ENCODE measurements at places on chromosomes 3 and 15.

DNA sequence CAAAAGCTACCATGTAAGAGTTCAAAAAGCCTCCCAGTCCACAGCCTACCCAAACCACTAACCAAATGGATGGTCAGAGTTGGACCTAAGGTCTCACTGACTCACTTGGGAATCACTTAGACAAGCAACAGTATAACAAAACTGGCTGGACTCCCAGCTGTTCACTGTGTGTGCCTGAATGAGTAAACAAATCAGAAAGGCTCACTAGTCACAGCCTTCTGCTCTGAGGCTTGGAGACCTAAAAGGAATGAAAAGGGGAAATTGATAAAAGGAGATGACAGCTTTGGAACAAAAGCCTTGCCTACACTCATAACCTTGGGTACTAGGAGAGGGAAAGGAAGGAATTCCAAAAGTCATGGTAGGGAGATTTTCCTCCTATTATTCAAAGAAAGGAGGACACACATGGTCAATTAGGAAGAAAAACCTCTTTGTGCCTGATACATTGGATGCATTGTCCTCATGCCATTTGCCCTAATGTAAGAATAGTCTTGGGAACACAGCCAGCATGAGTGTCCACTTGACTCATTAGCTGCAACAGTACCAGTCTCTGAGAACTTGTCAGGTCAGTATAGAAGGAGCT lies 92.3 kb downstream of the FRMD5 start:
- DNase-seq, result no peak

DNA sequence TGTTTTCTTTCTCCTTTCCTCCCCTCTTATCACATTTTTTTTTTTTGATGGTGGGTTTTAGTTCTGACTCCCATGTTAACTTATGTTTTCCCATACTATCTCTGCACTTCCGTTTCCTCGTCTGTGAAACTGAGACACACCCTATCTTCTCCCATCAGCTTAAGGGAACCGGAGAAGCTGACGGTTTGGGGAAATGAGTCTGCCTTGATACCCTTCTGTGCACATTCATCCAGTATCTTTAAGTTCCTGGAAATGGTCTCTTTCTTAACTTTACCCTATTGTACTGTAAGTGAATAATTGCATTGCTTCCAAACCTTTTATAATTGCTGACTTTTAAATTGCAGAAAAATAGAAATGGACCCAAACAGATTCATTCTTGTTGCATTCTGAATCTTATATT lies 26.2 kb upstream of the CFAP161 start:
- DNase-seq, result no peak

DNA sequence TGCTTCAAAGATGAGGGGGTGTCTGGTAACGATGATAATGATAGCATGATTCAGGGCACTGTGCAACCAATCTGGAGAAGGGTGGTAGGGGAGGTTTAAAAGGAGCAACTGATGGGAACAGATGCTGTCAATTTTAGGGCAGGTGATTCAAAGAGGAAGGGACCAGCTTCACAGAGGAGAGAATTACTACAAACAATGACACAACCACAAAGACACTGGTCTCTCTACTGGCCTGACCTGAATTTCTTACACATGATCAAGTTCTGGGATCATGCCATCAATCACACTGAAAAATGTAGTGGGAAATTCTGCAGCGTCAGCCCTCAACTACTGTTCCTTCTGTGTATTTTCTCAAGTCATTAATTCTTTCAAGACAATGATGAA lies 2.6 kb upstream of the CDV3 start:
- DNase-seq, result no peak

GRCh38 chr3:182305881-182306665 lies 487.2 kb upstream of the ATP11B start:
- no peak for DNase-seq

- no peak for DNase-seq
Observed at GRCh38 chr3:126166009-126166408, 14.4 kb downstream of the ALDH1L1 start.

- no peak for DNase-seq
Observed at GRCh38 chr3:55061720-55062034, 133.8 kb upstream of the LRTM1 start.

GRCh38 chr3:175502155-175502554 lies 643.0 kb downstream of the NAALADL2 start:
- no peak for DNase-seq

GRCh38 chr3:14565868-14566588 lies 25.9 kb upstream of the GRIP2 start:
- DNase-seq, result no peak

- no peak for DNase-seq
Observed at GRCh38 chr3:75727985-75728384, 57.4 kb downstream of the ZNF717 start.

DNA sequence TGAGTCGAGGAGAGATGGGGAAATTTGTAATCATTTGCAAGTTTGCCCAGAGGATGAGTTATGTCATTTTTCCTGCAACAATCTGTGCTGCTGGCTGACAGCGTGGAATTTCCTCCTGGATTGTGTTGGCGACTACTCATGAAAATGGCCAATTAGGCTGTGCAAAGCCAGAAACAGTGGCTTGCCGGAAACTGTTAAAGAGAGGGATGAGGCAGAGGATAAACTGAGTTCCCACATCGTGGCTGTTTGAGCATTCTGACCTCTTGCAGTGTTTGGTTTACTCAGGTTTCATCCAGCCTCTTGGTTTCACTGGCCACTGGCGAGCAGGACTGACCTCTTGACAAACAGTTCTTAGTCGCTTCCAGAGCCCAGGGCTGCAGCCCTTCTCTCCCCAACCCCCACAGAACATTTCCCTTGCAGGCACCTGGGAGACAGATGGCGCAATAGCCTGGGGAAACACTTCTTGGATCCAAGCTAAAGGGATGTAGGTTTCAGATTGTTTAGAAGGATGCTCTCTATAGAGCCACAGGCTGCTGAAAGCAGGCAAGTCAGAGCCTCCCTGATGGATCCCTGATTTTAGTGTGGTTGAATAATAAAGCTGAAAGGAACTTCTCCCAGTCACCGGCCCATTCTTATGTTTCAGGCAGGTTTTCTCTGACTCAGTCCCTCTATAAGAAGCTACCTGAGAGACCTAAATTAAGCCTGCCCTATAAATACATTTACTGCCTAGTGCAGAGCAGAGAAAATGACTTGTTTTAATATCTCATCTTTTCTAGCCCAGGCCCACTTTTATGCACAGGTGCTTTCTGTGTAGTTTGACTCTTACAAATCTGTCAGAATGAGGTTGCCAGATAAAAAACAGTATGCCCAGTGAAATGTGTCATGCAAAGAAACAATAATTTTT lies 92.8 kb upstream of the UBE2E1 start:
- no peak for DNase-seq

- DNase-seq, result no peak
Observed at GRCh38 chr3:34111361-34111760, 312.9 kb downstream of the PDCD6IP start.

DNA sequence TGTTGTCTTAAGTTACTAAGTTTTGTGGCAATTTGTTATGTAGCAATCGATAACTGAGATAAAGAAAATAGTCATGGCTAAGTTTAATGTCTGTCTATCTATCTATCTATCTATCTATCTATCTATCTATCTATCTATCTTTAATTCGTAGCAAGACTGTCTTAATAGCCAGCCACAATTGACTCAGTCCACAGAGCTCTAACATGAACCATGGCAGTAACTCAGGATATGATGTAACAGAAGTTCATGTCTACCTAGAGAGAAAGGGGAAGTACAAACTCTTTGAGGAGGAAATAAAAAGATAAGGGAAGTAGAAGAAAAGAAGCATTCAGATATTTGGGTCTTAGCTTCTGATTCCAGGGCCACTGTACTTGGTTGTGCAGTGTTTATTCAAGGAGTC lies 61.5 kb upstream of the FNDC3B start:
- DNase-seq, result no peak

- no peak for DNase-seq
Observed at GRCh38 chr15:100694381-100695021, 92.1 kb downstream of the ASB7 start.

DNA sequence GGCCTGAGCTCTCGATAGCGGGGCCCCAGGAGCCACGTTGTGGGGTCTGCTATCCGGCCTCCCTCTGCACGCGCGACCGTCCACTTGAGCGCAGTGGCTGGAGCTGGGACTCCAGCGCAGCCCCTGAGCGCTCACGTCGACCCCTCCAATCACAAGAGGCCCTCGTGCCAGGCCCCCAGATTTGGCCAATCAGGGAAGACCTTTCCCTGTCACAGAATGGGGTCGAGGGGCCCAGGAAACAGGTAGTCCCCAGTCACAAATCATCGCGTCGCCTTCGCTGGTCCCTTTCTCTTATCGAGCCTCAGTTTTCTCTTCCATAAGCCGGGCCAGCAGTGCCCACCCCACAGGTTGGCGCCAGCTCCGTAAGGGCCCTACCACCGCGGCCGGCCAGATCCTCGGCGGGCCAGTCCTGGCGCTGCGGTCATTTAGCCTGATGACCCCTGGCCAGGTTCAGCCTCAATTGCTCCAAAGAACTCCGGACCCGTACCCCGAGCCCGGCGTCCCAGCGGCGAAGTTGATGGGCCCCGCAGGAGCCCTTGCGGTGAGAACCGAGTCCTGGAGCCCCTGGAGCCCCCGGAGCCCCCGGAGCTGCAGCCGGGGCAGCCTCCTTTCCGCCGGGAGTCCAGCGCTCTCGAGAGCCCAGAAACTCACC lies 435 bp downstream of the ALDH1L1 start:
- DNase-seq, result no peak

DNA sequence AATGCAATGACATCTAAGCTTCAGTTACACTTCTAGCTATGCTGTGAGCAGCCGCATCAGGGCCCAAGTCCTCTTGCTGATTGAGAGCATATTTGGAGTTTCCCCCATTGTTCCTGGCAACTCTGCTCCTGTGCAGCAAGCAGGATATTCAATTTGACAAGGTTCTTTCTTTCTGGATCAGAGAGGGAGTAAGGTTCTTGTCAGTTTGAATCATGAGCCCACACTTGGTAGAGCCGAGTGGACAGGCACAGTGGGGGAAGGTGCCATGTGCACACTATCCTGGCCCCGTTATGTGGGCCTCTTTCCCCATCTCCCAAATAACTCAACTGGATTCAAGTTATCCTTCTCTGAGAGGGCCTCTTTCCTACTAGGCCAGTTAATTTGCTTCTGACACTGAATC lies 385.4 kb downstream of the ZIC1 start:
- DNase-seq, result no peak

- DNase-seq, result no peak
Observed at GRCh38 chr15:40042791-40043320, 3.9 kb upstream of the SRP14 start.

DNA sequence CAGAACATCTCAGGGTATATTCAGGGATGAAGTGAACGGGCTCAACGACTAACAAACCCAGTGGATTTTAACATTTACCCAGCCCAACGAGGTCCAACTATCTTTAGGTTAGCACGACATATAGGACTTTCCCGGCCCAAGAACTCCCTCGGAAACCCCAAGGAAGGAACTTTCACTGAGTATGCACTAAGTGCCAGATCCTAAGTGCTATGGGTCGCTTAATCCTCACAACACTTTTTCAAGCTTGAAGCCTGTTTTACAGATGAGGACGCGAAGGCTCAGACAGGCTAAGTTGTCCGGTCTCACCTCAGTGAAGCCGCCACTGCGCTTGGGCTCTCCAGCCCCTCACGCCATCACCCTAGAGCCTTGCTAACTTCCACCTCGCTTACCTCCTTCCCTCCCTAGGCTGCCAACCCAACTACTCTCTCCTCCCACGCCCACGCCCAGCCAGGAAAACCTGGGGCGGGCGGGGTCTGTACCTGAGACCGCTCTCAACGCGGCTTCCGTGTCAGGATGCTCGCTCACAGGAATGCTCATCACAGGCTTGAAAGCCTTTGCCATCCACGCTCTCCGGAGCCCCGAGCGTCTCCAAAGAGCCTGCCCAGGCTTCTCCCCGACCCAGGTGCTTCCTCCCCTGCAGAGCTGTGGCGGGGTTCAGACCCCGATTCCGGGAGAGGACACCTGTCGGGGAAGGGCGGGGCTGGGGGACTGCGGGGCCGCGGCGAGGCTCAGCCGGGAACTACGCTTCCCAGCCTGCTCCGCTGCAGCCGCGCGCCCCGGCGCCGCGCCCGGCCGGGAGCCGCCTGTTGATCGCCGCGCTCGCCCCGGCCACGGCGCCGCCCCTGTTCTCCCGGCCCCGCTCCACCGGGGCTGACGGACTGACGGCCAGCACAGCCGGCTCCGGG lies at the start of gene TMOD2:
Gene TMOD2 (plus strand): TSS at position 806 of the 905 bp plus-strand sequence. CDS start 14,845 bp downstream, outside the sequence.
- peak; percentile 33 for DNase-seq

- DNase-seq, result no peak
Observed at GRCh38 chr15:90020021-90020735, 19.1 kb downstream of the ZNF710 start.

- DNase-seq, result no peak
Observed at GRCh38 chr3:151318313-151318712, 1.7 kb upstream of the GPR87 start.

GRCh38 chr3:141930801-141931200 lies 54.4 kb downstream of the ATP1B3 start:
- no peak for DNase-seq

DNA sequence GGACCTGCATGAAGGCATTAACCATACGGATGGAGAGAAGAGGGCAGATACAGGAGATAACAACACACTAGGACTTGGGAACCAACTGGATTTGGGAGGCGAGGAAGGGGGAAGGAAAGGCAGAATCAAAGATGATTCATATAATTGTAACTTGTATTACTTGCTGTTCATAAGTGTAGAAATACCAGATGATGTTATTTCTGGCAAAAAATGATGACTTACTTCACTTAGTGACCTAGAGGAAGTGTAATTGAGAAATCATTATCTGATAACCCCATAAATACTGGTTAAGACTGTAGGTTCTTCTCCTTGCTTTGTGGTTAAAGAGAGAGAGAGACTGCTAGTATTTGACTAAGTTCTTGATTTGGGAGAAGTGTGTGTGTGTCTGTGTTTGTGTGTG lies 50.5 kb upstream of the GK5 start:
- peak; percentile 9 for DNase-seq

DNA sequence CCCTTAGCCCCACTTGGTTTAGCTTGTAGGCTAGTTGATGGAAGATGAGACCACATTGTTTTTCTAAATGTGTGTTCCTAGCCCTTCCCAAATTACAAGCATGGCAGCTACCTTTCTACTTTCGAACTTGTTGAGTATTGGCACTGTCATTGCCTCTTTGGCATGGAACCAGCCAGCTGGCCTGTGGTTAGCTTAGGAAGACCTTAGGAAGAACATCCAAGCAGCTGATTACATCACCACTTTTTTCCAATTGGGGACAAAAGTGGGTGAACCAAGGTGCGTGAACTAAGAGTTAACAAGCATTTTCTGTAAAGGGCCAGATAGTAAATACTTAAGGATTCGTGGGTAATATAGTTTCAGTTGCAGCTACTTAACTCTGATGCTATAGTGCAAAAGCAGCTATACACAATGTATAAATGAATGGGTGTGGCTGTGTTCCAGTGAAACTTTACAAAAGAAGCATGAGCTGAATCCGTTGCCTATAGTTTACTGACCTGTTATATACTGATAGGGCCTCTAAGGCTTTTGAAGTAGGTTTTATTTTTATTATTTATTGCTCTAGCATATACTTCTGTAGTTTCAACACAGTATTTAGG lies 8.5 kb downstream of the KLHL18 start:
- DNase-seq, result no peak

Measured in activated CD4-positive, alpha-beta T cell treated with anti-CD3 and anti-CD28 coated beads, Interleukin-2, Interleukin-4, amounts not matched to agents 100 ng/mL and 50 ng/mL, durations not matched to agents 16 hours and 8 hours (primary cell).